ENCODE measurements at places on chromosomes 6 and 20.

DNA sequence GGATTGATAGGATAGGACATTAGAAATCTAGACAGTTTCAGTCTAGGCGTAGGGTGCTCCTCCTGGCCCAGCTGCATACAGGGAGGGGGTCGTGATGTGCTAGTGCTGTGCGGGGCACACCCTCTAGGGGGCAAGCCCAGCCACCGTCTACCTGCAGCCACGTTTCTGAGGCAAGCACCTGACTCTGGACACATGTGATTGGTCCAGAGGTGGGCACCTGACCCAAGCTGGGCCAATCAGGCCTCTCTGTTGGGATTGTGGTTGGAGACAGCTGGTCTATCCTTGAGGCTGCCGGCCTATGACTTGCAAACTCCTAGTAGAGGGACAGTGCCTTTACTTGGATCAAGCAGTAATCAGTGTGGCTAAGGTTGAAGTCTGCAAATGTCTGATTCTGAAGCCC, 317.1 kb downstream of the BMP7 start:
- no peak for DNase-seq

GRCh38 chr6:28945349-28945748, 21.6 kb upstream of the TRIM27 start:
- DNase-seq: no peak

- DNase-seq: no peak
These were observed 309.5 kb upstream of the CHD6 start for GRCh38 chr20:41927655-41928054.

GRCh38 chr6:52502306-52503029, 74.4 kb downstream of the TRAM2 start:
- DNase-seq: no peak

- DNase-seq: peak; percentile 49
These were observed 516 bp downstream of the GTPBP2 start for GRCh38 chr6:43628393-43629103.

DNA sequence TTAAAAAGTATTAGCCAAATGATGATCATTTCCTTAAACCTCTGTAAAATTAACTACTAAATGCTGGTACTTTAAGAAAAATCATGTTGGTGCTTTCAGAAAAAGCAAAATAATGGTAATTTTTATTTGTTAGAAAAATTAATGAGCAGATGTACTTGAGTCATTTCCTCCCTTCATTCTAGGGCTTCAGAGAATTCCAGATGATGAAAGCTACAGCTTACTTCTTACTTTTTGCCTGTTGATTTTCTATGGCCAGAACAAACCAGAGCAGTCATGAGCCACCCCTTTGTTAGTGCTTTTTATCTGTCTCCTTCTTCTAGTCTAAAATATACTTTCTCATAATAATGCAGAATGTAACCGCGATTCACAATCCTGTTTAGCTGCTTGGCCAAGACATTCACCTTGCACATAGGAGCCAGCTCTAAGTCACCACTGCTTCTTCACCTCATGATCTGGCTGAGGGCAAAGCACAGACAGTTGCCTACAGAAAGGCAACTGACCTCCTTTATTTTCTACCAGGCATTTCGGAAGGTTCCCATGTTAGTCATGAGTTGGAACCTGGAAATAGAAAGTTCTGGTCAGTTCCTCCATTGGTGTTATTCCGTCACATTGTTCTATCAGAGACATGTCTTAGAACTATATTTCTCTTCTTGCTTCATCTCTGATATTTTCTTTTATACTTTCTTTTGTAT, 43.5 kb upstream of the TINAG start:
- DNase-seq: no peak

- peak; percentile 5 for DNase-seq
These were observed 404 bp downstream of the CEP162 start for GRCh38 chr6:84227044-84227433.

GRCh38 chr6:145789443-145789842, 25.2 kb downstream of the FBXO30 start:
- peak; percentile 49 for DNase-seq

- DNase-seq: no peak
These were observed 7.1 kb upstream of the GTF2H4 start for GRCh38 chr6:30900863-30901417.

GRCh38 chr6:45554591-45554990, 176.9 kb upstream of the SUPT3H start:
- no peak for DNase-seq

DNA sequence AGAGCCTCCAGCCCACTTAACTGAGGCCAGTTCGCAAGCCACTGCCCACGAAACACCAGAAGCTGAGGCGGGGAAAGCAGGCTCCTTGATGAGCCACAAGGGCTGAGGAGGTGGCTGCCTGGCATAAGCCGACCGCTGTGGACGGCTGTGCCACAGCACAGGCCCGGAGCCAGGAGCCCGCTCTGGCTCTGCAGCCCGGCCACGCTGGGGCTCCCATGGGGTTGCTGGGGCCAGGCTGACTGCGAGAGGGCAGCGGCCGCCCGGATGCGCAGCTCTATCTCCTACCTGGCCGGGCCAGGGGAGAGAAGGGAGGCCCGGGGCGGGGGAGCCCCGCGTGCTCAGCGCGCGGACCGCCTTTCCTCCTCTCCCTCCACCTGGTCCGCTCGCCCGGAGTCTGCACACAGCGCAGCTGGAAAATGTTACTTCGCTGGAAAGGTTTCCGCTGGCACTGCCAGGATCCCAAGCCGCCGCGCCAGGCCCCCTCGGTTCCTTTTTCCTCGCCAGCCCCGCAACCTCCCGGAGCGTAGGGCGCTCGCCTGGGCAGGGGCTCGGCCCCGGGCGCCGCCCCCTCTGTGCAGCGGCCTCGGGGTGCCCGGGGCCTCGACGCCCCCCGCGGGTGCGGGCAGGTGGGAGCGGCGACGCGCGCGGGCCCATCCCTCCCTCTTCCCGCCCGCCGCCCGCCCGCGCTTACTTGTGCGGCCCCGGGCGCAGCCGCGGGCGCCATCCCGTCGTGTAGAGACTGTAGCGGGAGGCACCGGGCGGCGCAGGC, 657 bp downstream of the EMILIN3 start:
- DNase-seq: no peak

DNA sequence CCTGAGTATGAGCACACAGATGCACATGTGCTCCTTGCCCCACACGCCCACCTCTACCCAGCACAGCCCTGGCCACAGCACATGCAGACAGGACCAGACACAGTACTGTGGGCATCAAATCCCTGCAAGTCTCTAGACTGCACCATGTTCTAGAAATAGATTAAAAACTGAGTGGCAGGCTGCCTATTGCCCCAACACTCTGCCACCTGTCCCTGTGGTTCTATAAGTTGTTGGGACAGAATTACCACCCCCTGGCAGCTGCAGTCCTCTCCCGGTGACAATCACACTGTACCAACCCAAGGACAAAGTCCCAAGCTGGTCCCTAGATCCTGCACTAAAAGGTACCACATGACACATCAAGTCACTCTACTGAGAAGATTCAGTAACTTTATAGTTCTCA, 70.2 kb downstream of the B3GAT2 start:
- no peak for DNase-seq

DNA sequence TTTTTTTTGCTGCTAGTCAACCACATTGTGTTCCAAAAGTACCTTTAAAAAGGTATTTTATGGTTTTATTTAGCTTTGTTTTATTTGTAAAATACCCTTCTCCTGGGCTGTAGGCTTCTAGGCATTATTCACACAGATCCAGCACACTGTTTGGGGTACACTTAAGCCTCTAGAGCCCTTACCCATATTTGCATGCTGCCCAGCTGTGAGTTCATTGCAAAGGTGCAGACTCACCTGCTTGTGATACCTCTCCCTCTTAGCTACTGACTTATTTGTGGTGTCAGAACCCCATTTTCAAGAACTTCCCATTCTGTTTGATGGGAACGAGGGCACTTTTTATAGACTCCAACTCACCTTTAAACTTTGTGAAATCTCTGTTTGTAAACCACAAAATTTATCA, 69.8 kb downstream of the RIN2 start:
- no peak for DNase-seq

- no peak for DNase-seq
These were observed 114.4 kb downstream of the FOXC1 start for GRCh38 chr6:1724124-1724523.

DNA sequence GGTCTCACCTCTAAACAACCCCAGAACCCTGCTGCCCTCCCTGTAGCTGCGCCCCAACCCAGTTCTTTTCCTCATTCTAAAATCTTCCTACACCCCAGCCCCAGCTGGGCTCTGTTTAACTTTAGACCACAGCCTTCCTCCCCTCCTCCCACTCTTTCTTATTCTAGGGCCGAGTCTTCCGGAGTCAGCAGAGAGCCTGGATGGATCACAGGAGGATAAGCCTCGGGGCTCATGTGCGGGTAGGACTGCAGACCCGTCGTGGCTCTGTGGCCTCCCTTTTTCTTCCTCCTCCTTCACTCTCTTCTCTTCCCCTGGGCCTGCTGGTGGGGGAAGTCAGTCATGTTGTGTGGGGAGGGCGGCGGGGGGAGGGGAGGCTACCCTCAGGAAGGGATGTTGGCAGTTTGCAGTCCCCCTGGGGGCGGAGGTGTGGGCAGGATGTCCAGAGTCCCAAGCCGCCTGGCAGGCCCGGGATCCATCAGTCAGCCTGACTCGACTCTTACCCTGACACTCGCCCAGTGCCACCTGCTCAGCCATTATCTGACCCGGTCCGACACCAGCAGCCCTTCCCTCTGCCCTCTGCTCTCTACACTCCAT, 8.1 kb downstream of the CAPN11 start:
- no peak for DNase-seq

DNA sequence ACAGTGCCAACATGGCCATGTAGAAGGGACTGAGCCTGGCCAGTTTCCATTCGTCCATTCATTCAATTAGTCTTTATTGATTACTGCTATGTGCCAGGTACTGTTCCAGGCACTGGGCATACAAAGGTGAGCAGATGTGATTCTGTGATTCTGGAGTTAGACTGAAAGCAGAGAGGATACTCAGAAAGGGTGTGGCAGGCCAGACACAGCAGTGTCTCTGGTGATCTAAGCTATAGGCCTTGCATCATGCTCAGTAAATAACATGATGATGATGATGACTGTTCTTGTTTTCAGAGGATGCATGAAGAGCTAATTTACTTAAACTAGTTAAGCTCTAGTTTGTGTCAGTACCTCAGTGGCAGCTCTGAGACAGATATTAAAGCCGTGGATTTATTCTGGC, 31.4 kb upstream of the FUCA2 start:
- DNase-seq: peak; percentile 27

DNA sequence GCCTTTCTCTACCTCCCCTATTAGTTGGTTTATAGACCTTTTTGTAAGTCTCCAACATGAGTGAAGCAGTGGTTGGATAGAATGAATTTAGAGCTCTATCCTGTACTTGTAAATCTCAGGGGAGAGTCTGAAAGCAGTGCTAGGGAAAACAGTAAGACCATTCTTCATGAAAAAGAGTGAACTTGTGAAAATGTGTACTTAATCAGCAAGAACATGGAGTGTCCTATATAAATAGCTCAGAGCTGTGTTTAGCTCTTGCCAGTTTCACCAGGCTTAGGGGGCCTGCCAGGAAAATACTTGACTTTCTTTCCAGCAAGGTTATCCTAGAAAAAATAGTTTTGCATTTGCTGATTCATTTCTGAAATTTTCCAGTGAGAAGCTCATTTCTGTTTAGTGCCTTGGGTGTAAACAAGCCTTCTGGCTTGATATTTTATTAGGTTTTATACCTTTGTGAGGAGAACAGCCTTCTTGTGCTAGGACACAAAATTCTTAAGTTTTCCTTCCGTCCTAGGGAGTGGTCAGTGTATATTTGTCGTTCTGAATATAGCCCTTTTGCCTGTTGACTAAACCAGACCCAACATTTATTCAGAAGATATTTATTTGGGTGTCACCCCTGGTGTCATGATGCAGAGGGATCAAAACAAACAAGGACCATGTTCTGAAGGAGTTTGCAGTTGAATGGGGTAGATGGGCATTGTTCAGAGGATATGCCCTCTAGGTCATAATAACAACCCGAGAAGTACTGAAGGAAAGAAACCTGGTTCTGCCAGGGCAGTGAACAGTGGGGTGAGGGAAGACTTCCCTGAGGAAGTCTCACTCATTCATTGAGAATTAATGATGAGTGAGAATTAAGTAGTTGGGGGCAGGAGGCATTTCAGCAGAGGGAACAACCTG, 7.6 kb downstream of the ARFGEF2 start:
- peak; percentile 91 for DNase-seq

GRCh38 chr20:37422791-37423286, 76.9 kb downstream of the SRC start:
- no peak for DNase-seq

- DNase-seq: peak; percentile 10
These were observed 125.0 kb upstream of the TSHZ2 start for GRCh38 chr20:52847029-52847660.

DNA sequence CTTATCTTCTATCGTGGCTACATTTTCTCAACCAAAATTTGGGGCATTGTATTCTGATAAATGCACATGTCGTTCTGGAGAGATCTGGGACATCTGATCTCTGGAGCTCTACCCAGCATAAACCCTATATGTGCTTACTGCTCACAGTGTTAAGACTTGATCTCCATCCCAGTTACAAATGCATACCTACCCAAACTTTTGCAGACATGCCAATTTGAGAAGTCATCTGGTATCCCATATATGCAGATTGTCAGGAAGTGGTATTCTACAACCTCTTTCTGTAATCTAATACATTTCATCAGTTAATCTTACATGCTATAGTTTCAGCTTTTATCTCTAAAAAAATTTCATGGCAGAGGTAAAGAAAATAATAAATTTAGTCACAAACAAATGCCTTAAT, 11.2 kb downstream of the BAG2 start:
- DNase-seq: no peak

GRCh38 chr6:84314377-84314898, 87.0 kb upstream of the CEP162 start:
- peak; percentile 3 for DNase-seq

DNA sequence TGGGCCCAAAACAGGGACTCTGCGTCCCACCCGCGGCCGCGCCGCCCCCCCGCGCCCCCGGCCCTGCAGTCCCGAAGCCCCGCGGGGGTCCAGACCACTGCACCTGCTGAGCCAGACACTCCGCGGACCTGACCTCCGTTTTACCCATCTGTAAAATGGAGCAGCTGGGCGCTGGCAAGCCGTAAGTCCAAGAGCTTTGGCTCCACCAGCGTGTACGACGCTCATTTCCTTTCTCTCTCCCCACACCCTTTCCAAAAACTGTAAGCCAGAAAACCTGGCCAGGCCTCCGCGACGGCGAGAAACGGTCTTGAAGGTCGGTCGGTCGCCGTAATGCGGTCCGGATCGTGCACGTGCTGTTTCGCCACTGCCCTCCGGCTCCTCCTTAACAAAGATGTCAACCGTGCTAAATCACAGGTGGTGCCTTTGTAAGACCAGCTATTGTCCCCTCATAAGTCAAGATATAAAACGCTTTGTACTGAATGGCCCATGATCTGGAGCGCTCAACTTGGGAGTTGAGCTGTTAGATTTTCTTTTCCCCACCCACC, 7.8 kb upstream of the NR2E1 start:
- no peak for DNase-seq

DNA sequence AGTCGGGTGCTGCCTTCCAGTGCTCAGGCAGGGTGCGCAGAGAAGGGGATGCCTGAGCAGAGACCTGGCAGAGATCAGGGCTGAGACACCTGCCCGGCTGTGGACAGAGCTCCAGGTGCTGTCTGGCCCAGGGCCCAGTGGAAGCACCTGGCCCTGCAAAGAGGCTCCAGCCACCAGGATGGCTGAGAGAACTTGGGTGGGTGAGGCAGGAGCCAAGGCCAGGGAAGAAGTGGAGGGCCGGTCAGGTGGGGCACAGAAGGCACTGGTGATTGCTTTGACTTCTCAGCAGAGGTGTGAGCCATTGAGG, 31.2 kb downstream of the PNLDC1 start:
- no peak for DNase-seq

GRCh38 chr6:148972481-148972880, 225.7 kb downstream of the UST start:
- DNase-seq: no peak

Measured in cardiac fibroblast (primary cell).